ENCODE measurements at places on chromosomes 12 and 14.

- DNase-seq, result no peak
Observed at GRCh38 chr12:66804563-66804974, 125.7 kb upstream of the GRIP1 start.

DNA sequence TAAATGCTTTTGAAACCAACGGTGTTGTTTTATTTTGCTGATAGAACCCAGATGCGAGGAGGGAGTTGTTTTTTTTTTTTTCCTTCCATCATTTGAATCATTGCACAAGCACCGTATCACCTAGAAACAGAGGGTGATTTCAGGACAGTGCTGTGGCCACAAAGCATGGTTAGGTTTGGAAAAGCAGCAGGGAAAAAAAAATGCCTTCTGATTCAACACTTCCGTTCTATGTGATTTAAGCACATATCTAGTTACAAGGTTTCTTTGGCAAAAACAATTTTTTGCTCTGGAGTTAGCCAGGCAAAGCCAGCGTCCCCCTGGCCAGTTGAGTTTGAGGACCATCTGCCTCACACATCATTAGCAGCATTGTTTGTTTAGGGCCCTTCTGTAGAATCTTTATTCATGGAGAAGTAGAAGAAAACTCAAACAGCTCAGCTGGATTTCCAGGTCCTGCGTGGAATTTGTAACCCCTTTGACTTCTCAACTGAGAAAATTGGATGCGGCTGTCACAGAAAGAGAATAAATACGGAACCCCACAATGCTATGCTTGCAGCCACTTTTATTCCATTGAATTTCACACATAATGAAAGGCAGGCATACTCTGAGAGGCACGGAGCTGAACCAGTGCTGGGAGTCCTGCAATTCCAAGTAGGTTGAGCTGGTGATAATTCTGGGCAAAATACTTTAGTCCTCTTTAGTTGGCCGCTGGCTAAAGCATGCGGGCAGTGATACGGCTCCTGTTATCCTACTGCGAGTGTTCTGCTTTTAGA, 17.0 kb upstream of the WNT5B start:
- no peak for DNase-seq

DNA sequence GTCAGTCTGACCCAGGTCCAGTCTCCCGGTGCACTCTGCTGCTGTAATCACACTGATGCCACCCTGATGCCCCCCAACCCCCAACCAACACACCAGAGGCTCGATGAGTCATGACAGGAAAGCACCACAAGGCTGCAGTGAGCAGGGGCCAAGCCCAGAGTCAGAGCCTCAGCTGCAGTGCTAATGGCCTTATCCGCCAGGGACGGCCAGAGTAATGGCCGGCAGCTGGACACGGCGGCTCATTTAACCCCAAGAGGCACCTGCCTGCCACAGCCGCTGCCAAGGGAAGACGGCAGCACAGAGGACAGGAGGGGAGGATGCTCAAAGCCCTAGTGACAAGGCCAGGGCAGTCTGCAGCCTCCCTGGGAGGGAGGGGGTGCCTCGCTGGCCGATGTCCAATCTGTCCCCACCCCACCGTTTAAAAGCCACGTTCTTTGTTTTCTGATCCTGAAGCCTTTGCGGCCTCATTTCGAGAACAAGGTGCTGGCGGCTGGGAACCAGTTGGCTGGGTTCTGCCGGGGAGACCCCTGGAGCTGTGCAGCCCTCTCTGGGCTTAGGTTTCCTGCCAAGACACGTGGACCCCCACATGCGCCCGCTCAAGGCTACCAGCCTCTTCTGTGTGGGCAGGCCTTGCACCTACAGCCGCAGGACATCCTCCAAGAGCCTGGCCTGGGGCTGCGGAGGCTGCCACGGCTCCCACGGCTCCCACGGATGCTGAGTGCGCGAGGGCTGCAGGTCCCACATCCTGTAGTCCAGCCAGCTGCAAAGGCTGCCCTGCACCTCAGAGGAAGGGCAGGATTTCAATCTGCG, 13.1 kb downstream of the CCDC85C start:
- no peak for DNase-seq

- no peak for DNase-seq
Observed at GRCh38 chr14:64324461-64324860, 30.3 kb upstream of the ESR2 start.

GRCh38 chr12:93580682-93581081, 8.2 kb downstream of the SOCS2 start:
- DNase-seq, result no peak

DNA sequence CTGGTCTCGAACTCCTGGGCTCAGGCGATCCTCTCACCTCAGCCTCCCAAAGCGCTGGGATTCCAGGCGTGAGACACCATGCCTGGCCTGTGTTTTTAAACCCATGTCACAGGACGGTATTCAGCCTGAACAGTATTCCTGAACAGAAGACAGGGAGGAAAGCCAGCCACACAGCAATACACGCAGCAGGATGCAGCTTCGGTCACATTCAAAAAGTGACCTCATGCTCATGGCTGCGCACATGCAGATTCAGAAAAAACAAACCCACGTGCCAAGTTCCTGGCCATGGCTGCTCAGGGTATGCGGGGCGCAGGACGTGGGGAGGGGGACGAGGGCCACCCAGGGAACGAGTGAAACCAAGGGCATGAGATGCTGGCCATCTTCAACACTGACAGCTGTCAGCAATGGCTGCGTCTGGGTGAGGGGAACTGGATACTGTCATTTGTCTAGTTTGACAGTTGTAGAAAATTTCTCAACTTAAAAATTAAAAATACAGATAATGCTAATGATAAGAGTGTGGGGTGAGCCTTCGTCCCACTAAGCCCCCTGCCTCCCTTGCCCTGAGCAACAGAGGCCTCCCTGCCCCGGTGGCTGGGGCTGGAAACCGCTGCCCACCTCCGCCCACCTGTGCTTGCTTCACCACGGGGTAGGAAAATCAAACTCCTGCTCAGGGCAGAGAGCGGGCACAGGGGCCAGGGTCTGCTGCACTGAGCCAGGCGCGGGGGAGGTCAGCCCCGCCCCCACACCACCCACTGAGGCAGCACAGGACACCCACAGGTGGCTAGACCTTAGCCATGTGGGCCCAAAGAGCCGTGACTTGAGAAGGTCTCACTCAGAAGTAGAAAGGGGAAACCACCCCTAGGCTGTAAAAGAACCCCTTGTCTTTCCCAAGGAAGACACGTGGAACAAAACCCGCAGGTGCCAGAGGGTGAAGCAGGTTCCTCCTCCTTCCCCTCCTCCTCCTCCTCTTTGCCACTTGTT, 84.2 kb downstream of the SCARB1 start:
- no peak for DNase-seq

DNA sequence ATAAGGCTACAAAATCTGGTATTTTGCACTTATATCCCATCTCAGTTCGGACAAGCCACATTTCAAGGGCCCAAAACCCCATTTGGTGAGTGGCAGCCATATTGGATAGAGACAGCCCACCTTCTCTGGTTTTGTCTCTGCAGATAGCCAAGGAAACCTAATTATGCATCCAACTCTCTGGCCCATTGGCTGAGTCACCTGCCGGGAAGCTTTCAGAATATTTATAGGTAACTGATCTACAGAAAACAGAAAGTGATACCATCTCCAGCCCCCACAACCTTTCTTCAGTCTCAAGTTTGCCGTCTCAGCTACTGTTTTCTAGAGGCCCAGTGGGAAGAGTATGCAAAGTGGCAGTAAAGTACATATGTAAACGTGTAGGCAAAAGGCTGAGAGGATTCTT, 33.7 kb upstream of the PPP1CC start:
- DNase-seq, result no peak

DNA sequence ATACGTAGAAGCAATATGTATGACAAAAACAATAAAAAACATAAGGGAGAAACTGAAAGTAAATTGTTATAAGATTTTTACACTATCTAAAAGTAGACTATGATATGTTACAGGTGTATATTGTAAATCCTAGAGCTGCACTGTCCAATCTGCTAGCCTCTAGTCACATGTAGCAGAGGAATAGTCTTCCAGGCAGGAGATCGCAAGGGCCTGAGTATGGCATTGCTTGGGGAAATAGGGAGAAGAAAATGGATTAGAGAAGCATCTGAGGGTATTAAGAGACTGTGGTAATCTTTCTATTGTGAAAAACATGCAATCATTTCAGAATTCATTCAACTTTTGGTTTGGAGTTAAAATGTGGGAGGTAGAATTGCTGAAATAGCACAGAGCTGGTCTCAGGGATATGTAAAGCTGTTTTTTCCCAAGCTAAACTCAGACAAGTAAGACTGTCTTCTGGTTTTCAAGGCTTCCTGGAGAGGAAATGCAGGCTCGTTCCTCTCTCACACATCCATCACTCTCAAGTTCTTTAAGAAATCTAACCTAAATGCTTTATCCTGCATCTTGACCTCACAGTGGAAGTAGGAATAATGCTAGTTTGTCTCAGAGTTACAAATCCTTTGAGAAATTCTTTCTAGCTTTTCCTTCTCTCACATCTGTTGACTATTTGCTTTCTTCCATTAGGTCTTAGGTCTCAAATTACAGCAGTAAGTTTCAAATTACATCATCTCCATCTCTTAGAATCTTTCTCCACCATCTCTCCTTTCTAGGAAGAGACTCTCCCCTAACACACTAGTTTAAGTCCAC, 7.6 kb upstream of the CCDC184 start:
- DNase-seq, result no peak

DNA sequence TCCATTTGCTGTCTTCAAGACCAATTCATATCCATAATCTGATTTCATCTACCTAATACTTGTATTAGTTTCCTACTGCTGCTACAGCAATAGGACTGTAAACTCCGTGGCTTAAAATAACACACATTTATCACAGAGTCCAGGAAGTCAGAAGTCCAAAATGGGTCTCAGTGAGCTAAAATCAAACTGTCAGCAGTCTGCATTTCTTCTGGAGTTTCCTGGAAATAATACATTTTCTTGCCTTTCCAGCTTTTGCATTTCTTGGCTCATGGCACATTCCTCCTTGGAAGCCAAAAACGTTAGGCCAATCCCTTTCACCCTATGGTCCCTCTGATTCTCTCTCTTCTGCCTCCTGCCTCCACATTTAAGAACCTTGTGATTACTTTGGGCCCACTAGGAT, 239.8 kb downstream of the PRKD1 start:
- no peak for DNase-seq

DNA sequence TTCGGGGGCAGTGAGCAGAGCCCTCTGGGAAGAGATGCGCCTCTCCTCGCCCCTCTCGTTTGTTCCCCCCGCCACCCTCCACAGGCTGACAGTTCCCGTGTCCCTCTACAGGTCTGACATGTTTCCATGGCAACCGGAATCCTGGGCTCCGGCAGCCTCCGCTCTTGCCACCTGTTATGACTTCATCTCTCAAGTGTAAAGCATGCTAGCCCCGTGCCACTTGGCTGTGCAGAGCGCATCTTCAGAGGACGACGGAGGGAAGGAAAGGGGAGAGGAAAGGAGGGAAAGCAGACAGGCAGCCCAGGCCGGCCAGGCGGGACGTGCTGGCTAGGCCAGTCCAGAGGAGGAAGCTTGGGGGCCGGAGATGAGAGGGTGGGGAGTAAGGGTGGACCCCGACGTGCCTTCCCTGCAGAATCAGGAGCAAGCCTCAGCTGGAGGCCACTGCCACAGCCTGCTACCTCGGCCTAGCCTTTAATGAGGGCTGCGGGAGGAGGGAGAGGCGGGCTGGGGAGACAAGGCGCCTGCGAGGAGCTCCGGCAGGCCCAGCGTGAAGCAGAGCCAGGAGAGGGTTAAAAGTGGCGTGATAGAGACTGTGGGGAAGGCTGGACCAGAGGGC, 214.3 kb downstream of the DPF3 start:
- DNase-seq, result peak; percentile 33

DNA sequence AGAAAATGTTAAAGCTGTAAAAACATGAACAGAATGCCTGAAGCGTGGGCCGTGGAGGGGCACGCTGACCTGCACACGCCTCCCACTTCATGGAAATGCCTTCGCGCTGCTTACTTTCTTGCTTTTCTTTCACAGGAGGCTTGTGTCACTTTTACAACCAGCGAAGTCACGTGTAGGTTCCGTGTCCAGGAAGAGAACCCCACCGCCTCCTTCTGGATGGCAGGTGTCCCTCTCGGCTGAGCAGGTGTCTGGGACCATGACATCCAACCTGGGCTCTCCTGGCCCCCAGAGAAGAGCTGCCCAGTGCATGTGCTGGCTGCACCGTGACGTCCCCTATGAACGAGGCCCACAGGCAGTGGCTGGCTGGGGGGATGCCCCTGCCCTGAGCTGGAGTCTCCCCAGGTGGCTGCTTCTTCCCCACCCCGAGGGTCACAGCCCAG, 345.0 kb upstream of the SFSWAP start:
- DNase-seq, result no peak

- DNase-seq, result no peak
Observed at GRCh38 chr14:87896393-87897380, 96.3 kb downstream of the GALC start.

GRCh38 chr12:104280717-104281458, 22.7 kb upstream of the EID3 start:
- DNase-seq, result no peak

DNA sequence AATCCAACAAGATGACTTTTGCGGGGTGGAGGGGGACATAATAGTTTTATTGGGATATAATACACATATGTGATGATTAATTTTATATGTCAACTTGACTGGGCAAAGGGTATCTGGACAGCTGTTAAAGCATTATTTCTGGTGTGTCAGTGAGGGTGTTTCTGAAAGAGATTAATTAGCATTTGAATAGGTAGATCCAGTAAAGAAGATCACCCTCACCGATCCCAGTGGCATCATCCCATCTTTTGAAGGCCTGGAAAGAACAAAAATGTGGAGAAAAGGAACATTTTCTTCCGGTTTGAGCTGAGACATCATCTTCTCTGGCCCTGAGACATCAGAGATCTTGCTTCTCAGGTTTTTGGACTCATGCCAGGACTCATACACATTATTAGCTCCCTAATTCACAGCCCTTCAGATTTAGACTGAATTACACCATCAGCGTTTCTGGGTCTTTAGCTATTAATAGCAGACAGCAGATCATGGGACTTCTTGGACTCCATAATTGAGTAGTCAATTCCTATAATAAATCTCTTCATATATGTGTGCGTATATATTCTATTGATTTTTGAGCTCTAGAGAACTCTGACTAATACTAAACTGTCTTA, 283.6 kb downstream of the PCNX1 start:
- no peak for DNase-seq

- no peak for DNase-seq
Observed at GRCh38 chr12:104410786-104411185, 46.0 kb upstream of the CHST11 start.

DNA sequence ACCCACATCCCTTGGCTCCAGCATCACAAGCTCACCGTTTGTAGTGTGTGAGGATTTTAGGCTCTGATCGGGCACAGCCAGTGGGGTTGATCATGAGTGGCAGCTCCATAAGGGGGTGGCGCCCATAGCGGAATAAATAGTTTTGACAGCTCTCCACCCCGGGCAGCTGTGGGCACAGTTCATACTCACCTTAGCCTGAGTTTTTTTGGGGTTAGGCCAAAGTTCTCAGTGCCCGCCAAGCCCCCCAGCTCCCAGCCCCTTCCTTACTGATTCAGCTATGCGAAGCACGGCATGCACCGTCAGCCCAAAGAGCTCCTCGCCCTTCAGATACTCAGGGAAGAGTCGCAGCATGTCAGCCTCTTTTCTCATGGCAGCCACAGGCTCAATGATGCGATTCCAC, 6.0 kb upstream of the PRKAG1 start:
- no peak for DNase-seq

All from NCI-H187 (cell line).